Natural killer cell (primary cell): ENCODE measurements at places on chromosomes 7 and 10. TPM values are rescaled to one million over a fixed set of nuclear protein-coding genes. Genes with fewer than 3 reads are reported as not detected.

PCLO gene
- not detected for total RNA-seq

PRLHR gene
- total RNA-seq: not detected

VWDE gene
- total RNA-seq: 0.09 TPM

DNA sequence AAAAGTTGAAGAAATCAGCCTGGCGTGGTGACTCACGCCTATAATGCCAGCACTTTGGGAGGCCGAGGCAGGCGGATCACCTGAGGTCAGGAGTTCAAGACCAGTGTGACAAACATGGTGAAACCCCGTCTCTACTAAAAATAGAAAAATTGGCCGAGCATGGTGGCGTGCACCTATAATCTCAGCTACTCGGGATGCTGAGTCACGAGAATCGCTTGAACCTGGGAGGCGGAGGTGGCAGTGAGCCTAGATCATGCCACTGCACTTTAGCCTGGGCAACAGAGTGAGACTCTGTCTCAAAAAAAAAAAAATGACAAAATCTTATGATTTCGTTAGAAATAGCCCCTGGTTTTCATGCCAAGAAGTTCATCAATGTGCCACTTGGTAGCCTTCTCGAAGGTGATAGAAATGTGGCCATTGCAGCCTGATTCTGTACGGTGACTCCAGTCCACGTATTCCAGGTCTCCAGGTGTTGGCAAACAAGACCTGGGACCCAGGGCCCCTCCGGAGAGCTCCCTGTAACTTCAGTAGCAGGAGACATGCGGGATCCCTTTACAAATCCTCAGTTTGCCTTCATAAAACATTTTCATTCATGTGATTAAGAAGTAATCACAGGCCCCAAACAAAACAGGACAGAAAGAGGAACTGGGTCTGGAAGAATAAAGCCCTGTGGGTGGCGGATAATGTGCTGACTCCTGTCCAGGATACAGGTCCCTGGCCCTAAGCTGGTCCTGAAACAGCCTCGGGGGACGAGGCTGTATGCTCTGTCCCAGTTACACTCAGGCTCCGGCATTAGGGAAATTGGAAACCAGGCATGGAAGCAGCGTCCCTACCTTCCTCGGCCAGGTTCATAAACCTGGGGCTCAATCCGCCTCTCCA is 207.3 kb upstream of the SH2B2 start:
- DNase-seq: no peak

DNA sequence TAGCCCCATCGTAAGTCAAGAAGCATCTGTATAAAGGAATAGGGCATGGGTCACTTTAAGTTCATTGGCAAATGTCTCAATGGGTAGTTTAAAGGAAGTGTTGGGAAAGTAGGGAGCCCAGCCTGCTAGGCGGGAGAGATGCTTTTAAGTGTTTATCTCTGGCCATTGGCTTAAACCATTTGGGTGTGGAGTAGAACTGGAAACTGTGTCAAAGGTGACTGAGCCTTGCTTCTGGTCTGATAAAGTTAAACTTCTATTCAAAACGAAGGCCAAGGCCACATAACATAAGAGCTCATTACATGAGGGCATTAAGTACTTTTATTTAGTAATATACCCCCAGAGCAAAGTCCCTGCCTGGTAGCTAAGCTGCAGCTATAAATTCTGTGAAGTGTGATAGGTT is 148.7 kb downstream of the SPAG6 start:
- DNase-seq: no peak
